Foreskin melanocyte (primary cell): ENCODE measurements at places on chromosomes 6 and 20.

DNA sequence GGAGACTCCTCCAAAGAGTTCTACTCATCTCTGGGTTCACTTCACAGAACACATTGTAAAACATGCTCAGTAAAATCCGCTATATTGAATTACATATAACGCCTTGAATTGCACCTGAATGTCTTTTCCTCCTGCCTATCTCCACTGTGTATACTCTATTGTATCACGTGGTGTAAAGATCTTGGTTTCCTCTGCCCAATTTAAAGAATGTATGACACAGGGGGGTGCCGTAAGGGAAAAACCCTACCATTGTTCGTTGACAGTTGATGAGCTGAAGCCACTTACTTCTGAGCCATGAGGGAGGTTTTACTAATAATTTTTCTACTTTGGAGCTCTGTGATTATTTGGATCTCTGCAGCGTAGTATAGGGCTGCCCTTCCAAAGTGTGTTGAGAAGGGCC, 6.0 kb downstream of the ASF1A start:
- DNase-seq, result no peak

DNA sequence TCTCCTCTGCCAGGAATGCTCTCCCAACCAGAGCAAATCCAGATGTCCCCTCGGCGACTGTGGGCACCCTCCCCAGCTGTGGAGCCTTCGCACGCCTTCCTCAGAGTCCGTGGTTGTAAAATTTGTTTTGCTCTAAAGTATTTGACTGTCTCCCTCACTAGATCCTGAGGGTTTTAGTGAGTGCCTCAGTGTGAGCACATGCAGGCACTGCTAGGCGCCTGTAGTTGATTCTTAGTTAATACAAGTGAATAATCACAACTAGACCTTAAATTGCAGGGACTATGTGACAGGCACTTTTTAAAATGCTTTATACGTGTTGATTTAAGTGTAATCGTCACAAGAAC, 680 bp upstream of the MTCH1 start:
- peak; percentile 29 for DNase-seq

- DNase-seq, result no peak
These were observed 17.6 kb upstream of the FUCA2 start for GRCh38 chr6:143529095-143529494.

GRCh38 chr6:72653026-72653425, 31.2 kb downstream of the KCNQ5 start:
- no peak for DNase-seq

DNA sequence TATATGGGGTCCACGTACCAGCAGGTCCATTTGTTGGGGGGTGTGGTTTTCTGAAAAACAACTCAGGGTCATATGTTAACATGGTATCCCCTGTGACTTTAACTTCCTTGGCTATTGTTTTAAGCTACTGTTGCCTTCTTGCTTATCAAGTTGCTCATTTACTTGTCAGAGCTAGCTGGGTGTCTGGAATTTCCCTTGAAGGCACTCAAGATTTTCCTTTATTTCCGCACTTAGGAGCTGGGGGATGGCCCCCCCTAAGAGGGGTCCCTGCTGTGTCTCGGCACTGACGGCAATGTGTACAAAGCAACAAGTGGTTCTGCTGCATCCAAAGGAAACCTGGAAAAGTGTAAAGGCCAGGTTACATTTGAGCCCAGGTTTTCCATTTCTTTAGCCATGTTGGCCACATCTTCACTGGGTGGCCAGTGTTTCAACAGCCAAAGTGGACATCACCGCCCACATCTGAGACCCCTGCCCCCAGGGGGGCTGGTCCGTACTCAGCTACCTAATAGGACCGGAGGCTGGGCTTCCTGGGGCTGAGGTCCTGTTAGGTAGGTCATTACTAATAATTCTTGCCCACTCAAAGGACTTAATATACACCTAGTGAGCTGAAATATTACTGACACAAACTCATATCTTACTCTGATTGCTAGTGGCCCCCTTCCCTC, 24.8 kb upstream of the SYNDIG1 start:
- DNase-seq, result no peak

GRCh38 chr20:10347086-10347880, 86.7 kb downstream of the MKKS start:
- DNase-seq, result no peak

GRCh38 chr6:74853991-74854390, 351.9 kb downstream of the COL12A1 start:
- DNase-seq, result no peak

DNA sequence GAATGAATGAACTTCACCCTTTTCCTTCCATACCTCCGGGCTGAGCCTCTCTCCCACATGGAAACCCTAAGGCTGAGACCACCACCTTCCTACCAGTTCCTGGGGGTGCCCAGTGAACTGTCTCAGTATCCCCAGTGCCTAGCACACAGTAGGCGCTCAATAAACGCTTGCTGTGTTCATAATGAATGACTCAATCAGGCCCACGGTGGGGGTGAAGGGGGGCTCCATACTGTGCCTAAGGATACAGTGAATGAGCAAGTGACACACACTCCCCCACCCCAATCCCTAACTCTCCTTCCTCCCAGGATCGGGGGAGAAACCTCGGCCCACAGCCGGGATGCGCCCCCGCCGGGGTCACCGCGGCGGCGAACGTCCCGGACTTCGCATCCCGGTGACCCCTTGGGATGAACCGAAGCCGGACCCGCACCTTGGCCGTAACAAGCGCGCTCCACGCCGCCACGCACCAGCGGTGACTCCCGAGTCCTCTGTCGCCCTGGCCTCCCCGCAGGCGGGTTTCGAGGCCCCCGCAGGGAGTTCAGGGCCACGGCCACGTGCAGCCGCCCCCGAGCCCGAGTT, 592 bp downstream of the KCNG1 start:
- no peak for DNase-seq

DNA sequence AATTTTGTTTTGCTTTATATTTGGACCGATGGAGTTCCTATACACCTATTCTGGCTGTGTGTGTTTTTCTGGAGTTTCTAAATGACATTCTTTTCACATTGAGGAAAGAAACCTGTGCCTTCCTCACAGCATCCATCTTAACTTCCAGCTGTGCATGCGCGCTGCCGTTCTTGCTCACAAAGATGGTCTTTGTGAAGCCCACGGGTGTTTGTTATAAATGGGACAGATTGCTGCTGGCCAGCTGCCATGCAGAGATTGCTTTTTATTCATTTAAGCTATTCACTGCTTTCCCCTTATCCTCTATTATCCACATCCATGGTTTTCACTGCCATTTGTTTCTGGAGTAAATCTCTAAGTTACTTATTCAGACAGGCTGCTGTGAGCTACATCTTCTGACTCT, 54.2 kb downstream of the SYNDIG1 start:
- DNase-seq, result no peak

DNA sequence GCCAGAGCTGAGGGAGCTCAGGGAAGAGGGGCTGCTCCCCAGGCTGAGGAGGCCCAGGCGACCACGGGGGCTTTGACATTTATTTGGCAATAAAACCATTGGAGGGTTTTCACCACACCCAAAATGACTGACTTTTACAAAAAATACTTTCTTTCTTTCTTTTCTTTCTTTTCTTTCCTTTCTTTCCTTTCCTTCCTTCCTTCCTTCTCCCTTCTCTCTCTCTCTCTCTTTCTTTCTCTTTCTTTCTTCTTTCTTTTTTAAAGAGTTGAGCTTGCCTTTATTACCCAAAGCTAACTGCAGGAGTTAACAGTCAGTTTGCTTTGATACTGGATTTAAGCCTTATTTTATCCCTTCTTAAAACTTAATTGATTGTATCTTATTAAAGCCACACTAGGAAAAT, 17.2 kb downstream of the SNX9 start:
- no peak for DNase-seq

- DNase-seq, result no peak
These were observed 2.1 kb upstream of the GATA5 start for GRCh38 chr20:62477669-62478455.

DNA sequence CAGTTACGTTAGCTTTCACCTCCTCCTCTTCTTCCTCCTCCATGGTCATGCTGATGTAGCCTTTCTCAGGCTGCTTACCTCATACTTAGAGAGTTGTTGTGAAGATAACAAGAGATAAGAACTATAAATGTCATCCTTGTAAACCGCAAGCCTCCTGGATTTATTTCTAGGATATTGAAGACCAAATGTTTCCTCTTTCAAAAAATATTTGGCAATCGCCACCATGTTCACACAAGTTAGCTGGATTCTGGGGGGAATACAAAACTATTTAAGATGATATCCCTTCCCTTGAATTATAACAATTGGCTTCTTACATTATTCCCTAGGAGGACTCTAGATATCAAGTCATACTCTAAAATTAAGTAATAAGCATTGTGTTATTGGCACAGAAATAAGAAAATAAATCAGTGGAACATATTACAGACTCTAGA, 99.8 kb upstream of the PLEKHG1 start:
- DNase-seq, result no peak

GRCh38 chr6:139334806-139335446, 39.5 kb downstream of the CITED2 start:
- DNase-seq, result no peak
